Dermis blood vessel endothelial cell (primary cell): ENCODE measurements at places on chromosomes 4 and X. TPM values are rescaled to one million over a fixed set of nuclear protein-coding genes. Genes with fewer than 3 reads are reported as not detected.

DNA sequence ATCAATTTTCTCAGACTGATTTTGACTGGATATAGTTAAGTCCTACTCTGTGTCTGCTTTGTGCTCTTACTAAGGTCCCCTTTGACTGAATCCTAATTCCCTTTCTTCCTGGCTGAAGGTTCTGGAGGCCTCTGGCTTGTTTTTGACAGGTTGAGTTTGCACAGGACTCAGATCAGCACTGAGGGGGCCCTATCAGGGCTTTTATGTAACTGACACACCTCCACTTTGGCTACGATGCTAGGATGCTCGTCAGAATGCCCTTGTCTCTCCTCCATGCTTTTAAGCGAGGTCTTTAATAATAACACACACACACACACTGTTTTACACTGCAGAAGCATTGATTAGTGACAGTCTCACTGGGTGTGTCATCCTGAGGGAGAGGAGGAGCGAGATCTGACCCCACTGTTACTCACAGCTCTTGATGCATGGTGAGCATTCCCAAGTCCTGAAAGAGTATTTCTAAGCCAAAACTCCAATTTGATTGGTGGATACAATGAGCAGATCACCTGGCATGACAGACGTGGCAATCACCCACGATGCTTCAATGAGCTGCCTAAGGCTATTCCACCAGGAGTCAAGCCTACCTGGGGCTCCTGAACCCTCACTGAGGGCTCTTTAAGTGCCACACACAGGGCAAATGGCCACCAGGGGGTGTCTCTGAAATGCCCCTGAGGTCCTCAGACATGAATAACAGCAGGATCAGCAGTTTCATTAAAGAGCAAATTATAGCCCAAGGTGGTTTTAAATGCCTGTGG is 130.4 kb upstream of the CPEB2 start:
- DNase-seq: peak; percentile 14

Gene PLXNB3
- 5.1 and 14.1 TPM in 2 replicates for total RNA-seq

DNA sequence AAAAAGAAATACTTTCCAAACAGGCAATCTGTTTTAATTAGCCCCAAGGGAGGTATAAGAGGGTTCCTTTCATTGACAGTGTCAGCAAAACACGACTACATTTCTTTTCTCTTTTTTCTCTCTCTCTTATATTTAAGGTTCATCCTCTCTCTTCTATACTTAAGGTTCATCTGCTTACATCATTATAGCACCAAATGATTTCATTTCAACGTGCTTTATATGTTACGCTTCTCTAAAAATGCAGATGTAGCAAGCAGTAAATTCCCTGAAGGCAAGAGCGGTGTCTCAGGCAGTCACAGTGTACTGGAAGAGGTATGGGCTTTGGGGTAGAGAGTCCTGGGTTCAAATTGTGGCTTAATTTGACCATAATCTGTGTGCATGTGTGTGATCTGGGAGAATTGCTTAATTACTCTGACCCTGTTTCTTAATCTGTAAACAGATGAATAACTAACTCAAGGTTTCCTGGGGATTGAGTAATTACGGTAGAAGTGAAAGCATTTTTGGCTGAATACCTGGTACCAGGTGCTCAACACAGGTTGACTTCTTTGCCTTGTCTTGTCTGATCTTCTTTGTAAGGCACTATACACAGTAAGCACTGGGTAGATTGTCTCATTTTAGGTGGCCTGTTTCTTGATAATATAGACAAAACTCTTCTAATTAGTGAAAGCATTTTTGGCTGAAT is 180.8 kb downstream of the SPRY1 start:
- DNase-seq: no peak

DNA sequence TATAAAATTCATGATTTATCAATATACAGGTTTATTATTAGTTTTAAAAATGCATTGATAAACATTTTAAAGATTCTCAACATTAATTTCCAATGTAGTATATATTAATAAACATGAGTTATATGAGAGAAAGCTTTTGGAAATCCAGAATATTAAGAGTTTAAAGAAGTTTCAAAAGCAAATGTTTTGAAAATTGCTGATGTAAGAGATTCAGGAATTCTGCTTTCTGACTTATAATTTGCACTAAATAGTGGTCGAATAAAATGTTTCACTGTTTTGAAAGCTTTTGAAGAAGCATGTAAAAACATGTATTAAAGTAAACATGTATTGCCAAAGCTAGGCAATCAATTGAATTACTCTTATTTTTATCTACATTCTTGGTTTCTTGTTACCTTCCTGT is 151.2 kb upstream of the CXorf51B start:
- no peak for DNase-seq

Gene GC
- 0.05 TPM in 1 of 2 replicates, not detected in the other for total RNA-seq

Gene PDGFRA
- 0.65 and 1.5 TPM in 2 replicates for total RNA-seq

- DNase-seq: no peak
Measured at GRCh38 chrX:50469206-50469605, 1.4 kb downstream of the DGKK start.

DNA sequence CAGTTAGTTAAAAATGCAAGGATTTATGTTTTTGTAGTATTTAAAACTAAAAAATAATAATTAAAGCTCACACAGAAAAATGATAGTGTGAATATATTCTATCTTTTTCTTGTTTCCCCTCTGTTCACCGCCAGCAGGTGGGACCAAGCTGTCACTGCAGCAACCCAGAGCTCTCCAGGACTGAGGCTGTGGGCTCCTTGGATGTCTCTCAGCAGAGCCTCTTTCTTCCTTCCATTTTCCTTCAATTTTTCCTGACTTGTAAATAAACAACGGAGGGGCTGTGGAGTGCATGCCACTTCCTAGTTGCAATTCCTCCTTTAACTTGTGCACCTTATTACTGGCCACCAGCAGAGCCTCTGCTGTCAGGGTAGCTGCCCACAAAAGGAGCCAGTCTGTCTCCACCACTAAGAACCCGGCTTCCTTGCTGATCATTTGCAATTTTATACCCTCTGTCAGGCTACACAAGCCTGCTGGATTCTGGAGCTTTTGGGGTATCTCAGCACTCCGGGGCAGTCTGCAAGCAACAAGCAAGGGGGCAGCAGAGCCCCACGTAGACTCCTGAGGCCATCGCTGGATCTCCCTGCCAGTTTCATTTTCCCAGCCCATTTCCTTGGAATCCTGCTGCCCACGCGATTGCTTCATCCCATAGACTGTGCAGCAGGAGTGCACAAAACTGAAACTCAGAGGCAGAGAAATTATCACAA is 1467.4 kb downstream of the C4orf33 start:
- DNase-seq: no peak

GRCh38 chr4:83436680-83437079 is 18.9 kb downstream of the HELQ start:
- no peak for DNase-seq

GRCh38 chr4:163109967-163110366 is 56.7 kb downstream of the NAF1 start:
- no peak for DNase-seq

- no peak for DNase-seq
Measured at GRCh38 chr4:134862116-134862515, 660.5 kb upstream of the PABPC4L start.

DNA sequence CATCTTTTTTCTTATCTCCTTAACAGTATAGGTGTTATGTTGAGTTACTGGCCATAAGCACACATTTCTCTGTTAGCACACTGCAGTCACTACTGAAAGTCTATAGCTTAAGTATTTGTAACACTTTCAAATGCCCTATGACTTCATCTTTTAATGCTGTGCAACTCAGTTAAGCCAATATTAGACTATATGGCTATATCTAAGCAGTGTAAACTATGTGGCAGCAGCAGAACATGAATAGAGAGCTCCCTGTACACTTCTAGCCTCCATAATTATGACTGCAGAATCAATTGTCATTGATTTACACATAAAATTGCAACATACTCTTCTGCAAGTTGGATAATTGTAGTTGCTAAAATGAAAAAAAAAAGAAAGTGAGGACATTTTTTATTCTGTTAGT is 250.3 kb downstream of the EPHA5 start:
- no peak for DNase-seq

GRCh38 chr4:26484516-26484915 is 5.8 kb downstream of the CCKAR start:
- no peak for DNase-seq

DNA sequence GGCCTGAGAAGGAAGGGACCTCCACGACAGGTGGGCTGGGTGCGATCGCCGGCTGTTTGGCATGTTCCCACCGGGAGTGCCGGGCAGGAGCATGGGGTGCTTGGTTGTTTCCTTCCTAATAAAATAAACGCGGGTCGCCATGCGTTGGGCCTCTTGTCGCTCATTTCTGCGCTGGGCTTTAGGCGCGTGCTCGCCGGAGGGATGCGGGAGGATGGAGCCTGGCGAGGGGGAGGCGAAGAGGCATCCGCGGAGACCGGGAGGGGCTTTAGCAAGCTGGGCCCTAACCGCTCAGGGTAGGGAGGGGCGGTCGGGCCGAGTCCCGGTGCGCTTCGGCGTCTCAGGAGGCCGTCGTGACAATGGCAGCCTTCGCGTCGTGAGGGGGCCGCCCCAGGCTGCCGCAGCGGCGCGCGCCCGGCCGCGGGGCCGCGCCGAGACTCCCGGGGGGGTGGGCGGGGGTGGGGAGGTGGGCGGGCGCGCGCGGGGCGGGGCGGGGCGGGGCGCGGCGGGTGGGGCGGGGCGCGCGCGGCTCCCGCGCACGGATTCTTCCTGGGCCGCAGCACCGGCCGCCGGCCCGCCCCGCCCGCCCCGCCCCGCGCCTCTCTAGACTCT is 476 bp upstream of the GDI1 start:
- peak; percentile 45 for DNase-seq

Gene CRMP1
- total RNA-seq: 0.34 and 0.37 TPM in 2 replicates

- no peak for DNase-seq
Measured at GRCh38 chr4:79864500-79865200, 208.4 kb downstream of the ANTXR2 start.

Gene S100P
- total RNA-seq: not detected in 2 replicates

Gene BEX1
- not detected in 2 replicates for total RNA-seq

Gene TEX13D
- not detected in 2 replicates for total RNA-seq

DNA sequence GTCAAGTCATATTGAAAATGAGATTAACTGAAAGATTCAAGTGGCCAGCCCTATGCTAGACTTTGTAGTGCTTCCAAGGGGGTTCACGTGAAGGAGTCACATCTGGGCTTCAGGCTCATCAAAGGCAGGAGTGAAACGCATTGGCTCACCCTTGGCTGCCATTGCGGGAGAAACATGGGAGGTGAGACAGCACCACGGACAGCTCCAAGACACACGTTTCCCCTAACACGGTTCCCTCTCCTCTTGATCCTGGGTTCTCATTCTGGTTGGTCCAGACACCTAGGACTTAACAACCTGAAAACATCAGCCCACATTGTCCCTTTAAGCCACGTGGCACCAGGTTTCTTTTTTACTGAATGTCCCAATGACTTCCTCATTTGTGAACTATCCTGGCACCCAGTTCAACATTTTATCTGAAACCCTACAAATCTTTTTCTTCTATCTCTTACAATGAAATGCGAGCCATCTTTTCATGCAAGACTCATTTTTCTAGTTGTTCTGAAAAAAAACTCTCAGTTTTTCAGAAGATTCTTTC is 279.0 kb upstream of the VCX3A start:
- no peak for DNase-seq

Gene ZNF280C
- total RNA-seq: 2.9 and 4.0 TPM in 2 replicates

DNA sequence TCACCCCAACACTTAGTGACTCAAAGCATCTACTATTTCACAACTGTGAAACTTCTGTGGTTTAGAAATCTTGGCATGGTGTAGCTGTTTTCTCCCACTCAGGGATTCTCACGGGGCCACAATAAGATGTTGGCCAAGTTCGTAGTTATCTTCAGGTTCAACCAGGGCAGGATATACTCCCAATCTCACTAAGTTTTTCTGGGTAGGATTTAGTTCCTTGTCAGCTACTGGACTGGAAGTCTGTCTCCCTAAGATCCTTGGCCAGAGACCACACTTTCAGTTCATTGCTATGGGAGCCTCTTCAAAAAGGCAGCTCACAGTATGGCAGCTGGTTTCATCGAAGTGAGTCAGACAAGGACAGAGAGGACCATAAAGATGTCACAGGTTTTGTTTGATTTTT is 111.7 kb upstream of the PDHA2 start:
- DNase-seq: no peak

Gene KLB
- total RNA-seq: under 0.01 TPM in 1 of 2 replicates, not detected in the other

DNA sequence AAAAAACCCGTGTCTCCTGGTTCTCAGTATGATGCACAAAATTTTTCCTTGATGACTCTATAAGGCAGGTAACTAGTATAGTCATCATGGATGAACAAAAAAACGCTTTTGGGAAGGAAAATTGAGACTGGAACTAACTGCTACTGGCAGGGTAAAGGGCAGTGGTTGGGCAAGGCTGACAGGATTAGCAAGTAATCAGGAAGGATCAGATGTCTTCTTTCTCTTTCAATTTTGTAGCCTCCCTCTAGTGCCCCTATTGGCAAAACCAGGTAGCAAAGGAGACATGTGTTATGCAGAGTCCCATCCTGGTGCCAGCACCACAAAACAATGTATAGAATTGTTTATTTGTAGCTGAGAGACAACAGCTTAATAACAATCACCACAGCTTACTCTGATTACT is 12.8 kb upstream of the SLITRK4 start:
- no peak for DNase-seq

DNA sequence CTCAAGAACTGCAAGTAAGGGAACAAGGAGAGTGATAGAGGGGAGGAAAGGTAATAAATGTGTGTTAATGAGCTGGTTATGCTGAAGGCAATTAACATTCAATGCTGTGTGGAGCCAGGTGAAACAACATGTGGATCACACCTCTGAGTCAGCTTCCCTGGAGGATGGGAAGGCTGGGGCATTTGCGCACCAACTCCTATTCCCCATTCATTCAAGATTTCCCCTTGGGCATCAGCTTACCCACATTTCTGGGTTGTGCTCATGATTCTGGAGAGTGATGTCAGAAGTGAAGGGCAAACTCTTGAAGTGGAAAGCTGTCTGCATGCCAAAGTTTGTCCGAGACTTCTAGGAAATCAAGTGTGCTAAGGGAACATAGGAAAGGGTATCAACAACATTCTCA is 461.4 kb downstream of the MID1IP1 start:
- peak; percentile 6 for DNase-seq

DNA sequence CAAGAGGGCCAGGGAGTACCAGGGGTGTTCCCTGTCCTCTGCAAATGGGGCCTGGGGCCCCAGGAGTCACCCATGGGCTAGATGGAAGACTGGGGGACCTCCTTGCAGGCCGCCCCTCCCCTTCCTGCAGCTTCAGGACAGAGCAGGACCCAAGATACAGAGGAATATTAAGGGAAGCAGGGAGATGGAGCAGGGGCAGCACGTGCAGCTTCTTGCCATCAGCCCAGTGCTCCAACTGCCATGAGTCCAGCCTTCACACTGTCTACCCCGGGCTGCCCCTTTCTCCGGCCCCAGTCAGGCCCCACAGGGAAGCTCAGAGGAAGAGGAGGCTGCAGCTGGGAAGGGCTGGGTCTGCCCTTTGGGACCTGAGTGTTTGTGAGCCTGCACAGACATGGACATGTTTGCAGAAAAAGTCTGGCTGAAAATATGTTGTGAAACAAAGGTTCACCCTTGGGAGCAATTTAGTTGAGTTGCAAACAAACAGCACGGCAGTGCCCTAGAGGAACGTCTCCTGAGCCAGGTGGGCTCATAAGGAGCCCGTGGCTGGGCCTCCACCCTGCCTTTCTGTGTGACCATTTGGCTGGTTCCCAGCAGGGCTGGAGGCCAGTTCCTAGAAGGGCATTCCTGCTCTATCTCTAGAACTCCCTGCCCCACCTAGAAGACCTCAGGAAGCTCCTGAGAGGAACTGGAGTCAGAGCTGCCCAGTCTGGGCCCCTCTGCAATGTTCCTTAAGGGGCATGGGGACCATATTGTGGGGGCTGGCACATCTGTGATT is 8.9 kb downstream of the FATE1 start:
- DNase-seq: no peak

Gene FRMPD4
- 0.05 TPM in 1 of 2 replicates, not detected in the other for total RNA-seq
